RPMI8226 (cell line): ENCODE measurements at places on chromosomes 5 and 9.

DNA sequence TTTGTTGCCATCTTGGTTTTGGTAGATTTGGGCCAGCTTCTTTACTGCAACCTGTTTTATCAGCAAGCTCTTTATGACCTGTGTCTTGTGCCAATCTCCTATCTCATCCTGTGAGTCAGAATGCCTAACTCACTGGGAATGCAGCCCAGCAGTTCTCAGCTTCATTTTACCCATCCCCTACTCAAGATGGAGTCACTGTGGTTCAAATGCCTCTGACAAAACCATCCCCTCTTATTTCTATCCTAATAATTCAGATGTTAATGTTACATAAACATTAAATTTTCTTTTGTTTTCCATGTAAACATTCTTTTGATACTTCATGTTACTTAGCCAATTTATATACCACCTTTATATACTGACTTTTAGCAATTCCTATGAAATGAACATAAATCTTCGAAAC is 746.3 kb downstream of the CDH18 start:
- DNase-seq = no peak

- no peak for DNase-seq
Observed at GRCh38 chr5:1297243-1297642, 2.4 kb upstream of the TERT start.

DNA sequence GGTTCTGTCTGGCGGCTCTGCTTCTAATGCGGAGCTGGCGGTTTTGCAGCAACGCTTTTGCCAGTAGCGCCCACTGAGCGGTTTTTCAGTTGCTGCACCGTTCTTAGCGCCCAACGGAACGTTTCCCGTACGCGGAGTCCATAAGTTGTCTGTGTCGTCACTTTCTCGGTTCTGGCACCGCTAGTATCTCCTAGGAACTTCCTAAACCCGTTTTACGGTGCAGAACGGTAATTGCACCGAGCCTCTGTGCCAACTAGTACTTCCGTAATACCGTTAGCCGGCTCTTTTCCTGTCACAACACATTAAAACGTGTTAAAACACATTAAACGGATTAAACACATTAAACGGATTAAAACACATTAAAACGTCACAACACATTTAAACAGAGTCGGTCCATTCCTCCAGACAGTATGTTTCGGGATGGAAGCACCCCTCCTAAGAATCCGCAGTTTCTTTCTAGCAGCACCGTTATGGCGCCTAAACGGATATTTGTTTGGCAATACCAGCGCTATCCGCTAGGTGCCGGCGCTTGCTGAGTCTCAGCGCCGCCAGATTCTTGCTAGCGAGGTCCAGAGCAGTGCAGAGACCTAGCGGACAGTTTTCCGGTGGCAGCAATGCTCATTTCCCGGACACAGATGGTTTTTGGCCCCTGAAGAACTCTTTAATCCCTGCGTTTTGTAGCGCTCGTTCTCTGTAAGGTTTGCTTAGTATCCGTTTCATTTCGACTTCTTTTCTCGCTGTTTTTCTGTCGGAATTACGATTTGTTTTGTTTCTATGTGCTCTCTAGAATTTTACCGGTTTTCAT is 45.4 kb downstream of the ANXA2R start:
- peak; percentile 97 for DNase-seq

DNA sequence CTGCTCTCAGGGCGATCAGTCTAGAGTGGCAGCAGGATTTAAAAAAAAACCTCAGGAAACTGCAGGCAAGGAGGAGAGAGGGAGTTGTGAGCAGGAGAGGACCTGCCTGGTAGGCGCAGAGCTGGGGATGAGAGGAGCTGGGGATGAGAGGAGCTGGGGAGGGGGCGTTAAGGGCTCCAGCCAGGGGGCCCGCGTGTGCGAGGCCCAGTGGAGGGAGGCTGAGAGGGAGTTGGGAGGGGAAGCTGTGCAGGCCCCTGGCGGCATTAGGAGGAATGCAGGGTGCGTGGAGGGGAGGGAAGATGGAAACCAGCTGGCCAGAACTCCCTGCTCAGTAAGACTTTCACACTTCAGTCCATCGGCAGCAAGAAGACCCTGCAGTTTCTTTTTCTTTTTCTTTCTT is 45.2 kb upstream of the HMCN2 start:
- DNase-seq = no peak

DNA sequence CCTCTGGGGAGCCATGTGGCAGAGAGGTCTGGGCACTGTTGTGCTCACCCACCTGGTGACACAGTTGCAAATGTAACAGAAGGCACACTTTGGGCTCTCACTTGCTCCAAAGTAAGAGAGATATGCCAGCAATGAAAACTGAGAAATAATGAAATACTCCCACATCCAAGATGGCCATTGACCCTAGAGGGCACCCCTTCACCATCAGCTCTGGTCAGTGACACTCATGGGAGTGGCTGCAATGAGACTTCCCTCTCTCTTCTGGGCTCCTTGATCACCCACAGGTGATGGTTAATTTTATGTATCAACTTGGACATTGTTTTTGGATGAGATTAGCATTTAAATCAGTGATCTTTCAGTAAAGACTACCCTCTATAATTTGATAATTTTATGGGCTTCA is 248.4 kb downstream of the CDH12 start:
- DNase-seq = no peak

DNA sequence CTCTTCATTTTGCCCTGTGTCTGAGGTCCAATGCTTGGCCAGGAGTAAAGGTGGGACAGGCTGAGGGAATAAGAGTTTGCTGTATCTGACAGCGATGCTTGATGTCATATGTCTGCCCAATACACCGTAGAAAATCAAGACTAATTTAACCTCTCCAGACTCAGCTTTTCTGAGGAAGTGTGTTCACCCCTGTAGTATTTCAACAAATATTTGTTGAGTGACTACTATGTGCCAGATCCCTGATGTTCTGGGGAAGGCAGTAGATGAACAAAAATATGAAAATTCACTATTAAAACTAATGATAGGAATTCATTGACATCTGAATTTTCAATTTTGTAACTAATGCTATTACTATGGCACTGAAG is 489.7 kb downstream of the EBF1 start:
- no peak for DNase-seq

- peak; percentile 71 for DNase-seq
Observed at GRCh38 chr5:368183-369084, 46.9 kb downstream of the AHRR start.

GRCh38 chr9:136190237-136190601 is 14.7 kb downstream of the LHX3 start:
- no peak for DNase-seq

DNA sequence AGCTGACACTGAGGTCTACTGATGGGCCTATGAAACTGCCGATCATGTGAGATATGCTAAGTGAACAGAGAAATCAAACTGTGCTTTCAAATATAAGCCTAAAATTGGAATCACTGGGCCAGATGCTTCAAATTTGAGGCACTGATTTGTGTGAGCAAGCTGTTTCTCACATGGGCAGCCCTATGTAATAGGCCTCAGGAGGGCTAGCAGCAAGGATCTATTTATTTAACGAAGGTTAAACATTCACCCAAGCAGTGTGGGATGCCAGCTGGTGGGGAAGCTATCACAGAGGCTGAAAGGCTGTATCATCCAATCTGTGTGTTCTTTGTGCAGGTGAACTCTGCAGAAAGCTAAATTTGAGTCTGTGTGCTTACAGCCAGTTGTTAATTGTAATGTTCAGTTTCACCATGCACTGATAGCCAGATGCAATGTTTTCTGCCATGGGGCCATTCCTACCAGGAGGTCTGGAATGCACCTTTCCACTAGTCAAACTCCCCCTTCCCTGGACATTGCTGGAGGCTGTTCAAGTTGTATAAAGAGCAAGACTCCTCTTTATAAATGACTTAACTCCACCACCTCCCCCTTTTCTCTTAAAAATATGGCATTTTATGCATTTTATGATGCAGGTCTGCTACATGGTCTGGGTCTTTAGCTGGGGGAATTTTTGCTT is 228.9 kb downstream of the SH3GL2 start:
- DNase-seq = no peak

GRCh38 chr9:70170151-70170790 is 88.5 kb upstream of the SMC5 start:
- no peak for DNase-seq

DNA sequence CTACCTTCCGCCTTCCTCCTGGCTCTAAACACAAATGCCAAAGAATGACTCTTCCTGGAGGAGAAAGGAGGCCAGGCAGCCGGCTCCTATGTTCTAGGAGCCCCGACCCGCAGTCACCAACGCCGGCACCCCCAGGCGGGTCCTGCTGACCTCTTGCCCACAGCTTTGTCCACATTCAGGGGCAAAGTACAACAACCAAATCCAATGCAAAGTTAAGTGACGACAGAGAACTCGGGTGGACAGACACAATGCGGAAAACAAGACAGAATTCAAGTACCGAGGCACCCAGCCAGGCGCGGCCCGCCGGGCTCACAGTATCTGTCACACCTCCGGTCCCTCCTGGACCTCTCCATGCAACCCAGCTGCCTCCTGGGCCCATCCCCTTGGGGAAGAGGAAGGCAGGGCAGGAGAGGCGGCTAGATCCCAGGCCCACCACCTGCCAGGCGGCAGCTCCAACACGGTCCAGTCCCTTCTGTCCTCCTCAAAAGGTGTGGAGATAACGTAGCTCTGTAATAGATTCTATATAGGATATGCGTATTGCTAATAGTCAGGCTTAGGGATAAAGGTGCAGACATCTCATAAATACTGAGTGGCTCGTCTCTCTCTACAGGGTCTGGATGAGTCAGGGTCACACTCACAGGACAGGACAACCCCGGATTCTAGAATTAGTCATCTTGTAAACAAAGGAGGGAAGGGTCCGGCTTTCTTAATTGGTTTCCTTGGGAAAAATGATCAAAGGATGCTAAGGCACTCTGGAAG is 46.9 kb upstream of the UBAC1 start:
- DNase-seq = no peak

DNA sequence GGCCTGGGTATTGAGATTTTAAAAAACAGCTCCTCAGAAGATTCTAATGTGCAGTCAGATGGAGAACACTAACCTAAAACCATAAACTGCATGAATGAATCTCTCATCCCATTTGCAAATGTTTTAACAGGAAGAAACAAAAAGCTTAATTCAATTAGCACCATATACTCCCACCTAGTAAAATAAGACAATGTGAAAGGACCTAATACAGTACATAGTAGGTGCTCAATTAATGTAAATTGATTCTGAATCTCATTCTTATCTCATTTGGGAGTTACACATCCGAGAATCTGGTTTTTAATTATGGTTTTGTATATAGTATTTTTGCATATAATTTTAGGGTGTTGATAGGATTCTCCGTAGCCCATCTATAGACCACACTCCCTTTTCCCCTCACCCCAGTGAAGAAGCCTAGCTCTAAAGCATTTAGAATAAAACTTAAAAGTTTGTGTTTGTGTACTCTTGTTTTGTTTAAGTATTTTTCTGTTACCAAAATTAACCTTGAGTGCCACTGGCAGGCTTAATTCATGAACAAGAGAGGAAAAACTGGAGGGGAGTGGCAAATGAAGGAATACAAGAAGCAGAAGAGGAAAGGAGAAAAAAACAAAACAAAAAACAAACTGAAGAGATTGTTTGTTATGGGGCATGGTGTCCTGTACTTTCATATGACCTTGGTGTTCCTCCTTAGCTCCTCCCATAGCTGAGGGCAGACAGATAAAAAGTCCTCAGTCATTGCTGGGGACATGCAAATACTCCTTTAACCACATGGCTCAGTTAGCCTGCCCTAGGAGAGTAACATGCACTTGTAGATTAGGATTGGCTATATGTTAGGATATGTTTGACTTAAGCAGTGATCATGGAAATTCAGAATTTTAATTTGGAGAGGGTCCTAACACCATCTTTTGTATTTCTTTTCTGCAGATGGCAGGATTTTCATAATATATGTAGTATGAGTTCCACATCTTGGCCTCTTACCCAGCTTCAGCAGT is 1.2 kb downstream of the RNF14 start:
- peak; percentile 80 for DNase-seq

- DNase-seq = no peak
Observed at GRCh38 chr9:109872901-109873300, 92.9 kb downstream of the PALM2AKAP2 start.

GRCh38 chr9:86246752-86247161 is 12.7 kb downstream of the C9orf153 start:
- no peak for DNase-seq

GRCh38 chr5:38403406-38403805 is 145.0 kb downstream of the EGFLAM start:
- DNase-seq = no peak

GRCh38 chr9:22228542-22228941 is 218.1 kb upstream of the DMRTA1 start:
- no peak for DNase-seq

DNA sequence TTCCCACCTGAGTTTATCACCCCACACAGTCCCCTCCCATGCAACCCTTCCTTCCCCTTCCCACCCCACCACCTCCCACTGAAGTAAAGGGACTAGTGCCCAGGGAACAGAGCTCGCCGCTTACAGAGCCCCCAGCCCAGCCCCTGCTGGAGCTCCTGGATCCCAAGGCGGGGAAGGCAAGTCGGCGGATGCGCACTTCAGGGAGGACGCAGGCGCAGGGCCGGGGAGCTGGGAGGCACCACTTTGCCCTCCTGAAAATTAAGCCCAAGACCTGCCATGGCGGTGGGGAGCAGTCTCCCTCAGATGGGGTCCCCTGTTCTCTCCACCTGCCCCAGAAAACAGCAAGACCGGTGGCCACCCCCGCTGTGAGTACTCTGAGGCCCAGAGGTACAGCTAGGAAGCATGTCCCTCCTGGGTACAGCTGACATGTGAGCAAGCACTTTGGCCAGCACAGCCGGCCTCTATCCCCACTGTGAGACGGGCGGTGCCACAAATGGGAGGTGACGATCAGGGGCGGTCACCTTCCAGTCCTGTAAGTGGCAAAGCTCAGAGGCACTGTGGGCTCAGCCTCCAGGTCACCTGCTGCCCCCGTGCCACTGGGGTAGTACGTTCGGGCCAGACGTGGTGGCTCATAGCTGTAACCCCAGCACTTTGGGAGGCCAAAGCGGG is 45.9 kb downstream of the COL23A1 start:
- DNase-seq = no peak

DNA sequence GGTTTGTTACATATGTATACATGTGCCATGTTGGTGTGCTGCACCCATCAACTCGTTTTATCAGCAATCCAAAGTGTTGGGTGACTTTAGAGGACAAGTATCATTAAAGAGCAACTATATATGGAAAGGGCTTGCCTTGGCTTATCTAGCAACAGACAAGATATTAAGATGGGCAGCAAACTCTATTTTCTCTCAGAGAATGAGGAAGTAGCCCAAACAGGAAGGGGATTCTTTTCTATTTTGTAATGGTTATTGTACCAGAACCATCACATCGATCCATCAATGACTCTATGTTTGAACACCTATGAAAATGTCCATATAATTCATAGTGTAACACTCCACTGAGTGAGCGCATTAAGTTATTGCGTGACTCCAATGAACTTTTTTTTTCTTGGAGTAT is 260.1 kb upstream of the SLC24A2 start:
- no peak for DNase-seq

- no peak for DNase-seq
Observed at GRCh38 chr9:75903785-75904360, 13.4 kb downstream of the PCSK5 start.

DNA sequence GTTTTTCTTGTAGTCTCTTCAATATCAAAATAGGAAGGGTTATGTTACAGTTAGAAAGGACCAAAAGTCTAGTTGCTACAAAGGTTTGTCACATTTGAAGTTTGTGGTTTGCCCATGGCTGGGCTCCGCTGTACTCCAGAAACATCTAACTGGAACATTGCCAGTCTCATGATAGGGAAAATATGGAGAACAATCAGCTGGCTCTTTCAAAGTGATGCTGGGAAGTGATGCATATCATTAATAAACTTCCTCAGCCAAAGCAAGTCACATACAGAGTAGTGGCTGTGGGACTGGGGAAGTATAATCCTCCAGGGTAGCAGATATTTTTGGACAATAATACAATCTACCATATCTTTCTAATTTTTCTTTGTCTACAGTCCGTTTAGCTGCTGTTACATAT is 8.8 kb downstream of the BTF3 start:
- DNase-seq = no peak
